NCI-H1694 treated with DMSO at 0.1 percent for 48 hours (cell line): ENCODE measurements at places on chromosomes 13 and 19.

DNA sequence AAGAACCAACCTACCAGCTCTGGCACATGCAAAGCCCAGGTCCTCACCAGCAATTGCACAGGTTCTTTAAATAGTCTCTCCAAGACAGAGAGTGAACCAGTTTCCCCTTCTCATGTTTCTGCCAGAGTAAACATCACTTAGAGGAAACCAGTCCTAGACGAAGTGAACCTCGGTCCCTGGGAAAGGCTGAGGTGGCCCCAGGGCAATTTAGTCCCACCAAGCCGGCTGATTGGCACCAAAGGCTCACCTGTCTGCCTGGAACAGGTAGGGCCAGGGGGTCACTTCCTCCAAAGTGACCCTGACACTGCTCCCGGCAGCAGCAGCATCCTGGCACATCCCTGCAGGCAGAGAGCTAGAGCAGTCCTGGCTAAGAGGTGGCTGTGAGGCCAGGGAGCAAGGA is 122.9 kb upstream of the ZNF507 start:
- no peak for DNase-seq

DNA sequence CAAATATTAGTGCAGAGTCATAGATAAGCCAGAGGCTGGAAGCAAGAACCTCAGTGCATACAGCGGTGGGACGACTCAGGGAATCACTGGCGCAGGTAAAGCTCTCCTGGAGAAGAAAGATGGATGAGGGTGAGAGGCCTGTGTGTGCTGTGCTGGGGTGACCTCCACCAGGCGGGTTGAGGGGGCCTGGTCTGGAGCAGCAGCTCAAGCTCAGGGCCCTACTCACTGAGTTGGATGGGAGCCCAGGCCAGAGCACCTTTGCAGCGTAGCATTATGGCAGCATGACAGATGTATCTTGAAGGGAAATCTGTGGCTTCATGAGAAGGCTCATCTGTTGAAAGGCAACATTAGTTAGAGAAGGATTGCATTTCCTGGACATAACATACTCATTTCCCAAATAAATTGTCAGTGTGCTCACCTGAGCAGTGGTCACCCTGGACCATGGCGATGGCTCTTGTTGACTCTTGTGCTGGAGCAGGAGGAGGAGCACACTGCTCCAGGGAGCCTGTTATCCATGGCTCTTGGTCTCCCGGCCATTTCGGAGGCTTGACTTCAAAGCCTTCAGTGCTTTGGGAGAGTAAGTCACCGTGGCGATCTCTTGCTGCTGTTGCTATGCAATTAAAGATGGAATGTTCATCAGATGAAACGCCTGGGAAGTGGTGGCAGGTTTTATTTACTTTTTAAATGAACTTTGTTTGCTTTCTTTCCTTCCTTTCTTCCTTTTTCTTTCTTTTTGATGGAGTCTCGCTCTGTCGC is 25.0 kb downstream of the HNRNPM start:
- DNase-seq = no peak

- no peak for DNase-seq
Measured at GRCh38 chr19:4487572-4487971, 15.5 kb downstream of the HDGFL2 start.

DNA sequence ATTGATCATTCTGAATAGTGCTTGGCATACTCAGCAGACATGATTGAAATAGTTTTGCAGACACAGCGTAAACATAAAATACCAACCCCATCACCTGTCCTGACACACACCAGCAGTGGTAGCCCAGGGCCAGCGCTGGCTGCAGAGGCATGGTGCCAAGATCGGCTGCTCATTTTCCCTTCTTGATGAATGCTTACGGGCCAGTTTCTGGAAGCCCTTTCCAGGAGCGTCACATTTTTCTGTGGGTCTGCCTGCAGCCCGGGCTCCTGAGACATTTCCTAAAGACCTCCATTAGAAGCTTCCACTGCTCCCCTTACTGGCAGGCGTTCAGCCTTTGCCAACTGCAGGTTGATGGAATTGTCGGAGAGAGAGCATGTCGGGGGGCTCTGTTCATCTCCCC is 48.6 kb downstream of the CHST8 start:
- DNase-seq = no peak

DNA sequence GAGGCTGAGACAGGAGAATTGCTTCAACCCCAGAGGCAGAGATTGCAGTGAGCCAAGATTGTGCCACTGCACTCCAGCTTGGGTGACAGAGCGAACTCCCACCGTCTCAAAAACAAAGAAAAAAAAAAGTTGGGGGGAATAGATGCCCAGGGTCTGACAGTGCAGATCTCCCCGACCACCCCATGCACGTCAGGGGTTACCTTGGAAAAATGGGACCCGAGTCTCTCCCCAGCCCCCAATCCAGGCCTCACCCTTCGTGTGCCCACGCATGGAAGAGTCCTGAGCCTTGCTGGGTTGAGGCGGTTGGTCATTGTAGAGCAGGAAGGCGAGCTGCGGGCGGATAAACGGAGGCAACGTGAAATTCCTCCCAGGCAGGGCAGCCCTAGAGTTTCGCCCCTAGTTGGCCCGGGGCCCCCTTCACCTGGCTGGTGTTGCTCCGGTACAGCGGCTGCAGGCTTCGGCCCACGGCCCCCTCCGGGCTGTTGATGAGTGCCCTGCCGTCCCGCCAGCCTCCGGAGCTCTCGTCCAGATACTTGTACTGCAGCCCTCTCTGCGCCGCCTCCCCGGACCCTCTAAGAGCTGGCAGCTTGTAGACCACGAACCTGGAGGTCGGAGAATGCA is 588 bp downstream of the DNASE2 start:
- no peak for DNase-seq

- DNase-seq = no peak
Measured at GRCh38 chr13:105089858-105090643, 1445.4 kb downstream of the EFNB2 start.
